GM04504 (cell line): ENCODE measurements at places on chromosomes 6 and 20.

GRCh38 chr20:61575151-61575937, 323.3 kb downstream of the CDH4 start:
- no peak for DNase-seq

GRCh38 chr6:35729722-35730121, 7.1 kb upstream of the ARMC12 start:
- no peak for DNase-seq

GRCh38 chr20:38585404-38586180, 4.6 kb downstream of the ADIG start:
- no peak for DNase-seq

GRCh38 chr6:31287619-31288018, 15.7 kb upstream of the HLA-C start:
- DNase-seq: no peak

GRCh38 chr20:35150846-35151579, 3.9 kb upstream of the EDEM2 start:
- DNase-seq: no peak

GRCh38 chr6:33693186-33694105, 18.1 kb downstream of the UQCC2 start:
- DNase-seq: no peak

- no peak for DNase-seq
Measured at GRCh38 chr6:112367628-112368027, 20.5 kb downstream of the RFPL4B start.

GRCh38 chr6:45480752-45481415, 103.2 kb upstream of the SUPT3H start:
- DNase-seq: no peak
